ENCODE measurements at places on chromosomes 4 and X.

DNA sequence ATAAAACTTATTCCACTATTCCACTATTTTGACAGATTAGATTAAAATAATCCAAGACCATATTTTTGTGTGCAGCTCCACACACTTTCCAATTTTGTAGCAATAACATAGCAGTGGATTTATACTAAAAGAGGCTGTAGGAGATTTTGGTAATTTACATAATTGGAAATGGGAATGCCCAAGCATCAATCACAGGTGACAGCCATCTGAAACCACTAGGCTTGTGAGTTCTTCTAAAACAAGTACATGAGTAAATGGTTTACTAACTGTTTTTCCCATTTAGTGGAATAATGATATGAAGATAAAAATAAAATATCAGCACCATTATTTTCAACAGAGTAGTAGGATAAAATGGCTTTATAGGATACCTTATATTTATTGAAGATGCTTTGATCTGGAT, 4.4 kb downstream of the ANK2 start:
- DNase-seq, result no peak

- peak; percentile 64 for DNase-seq
Observed at GRCh38 chr4:145938618-145939440, at the start of gene ZNF827. TSS of gene ZNF827 (minus strand) at chr4:145938823. CDS start at chr4:145938407, 416 bp downstream.

DNA sequence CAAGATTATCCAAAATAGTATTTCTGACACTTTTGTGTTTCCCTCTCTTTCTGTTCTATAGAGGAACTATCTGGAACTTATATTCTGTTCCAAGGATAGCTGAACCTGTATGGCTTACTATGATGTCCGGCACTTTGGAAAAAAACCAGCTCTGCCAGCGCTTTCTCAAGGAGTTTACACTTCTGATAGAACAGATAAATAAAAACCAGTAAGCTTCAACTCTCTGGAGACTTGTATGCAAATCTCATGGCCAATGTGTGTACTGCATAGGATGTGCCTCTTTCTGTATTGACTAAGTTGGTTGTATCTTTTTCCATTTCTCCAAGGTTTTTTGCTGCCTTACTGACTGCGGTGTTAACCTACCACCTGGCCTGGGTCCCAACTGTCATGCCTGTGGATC, 92.5 kb downstream of the FNIP2 start:
- DNase-seq, result no peak

DNA sequence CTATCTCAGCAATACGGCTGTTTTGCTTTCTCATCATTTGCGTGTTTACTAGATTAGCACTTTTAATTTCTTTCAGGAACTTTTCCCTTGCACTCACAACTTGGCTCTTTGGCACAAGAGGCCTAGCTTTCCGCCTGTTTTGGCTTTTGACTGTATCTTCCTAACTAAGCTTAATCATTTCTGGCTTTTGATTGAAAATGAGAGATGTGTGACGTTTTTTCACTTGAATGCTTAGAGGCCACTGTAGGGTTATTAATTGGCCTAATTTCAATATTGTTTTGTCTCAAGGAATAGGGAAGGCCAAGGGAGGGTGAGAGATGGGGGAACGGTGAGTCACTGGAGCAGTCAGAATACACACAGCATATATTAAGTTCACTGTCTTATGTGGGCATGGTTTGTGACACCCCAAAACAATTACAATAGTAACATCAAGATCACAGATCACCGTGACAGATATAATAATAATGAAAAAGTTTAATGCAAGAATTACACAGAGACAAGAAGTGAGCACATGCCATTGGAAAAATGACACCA, 27.3 kb downstream of the MND1 start:
- no peak for DNase-seq

GRCh38 chr4:181597766-181598165, 645.4 kb upstream of the TENM3 start:
- DNase-seq, result no peak

- DNase-seq, result no peak
Observed at GRCh38 chr4:74896595-74896994, 36.3 kb upstream of the PARM1 start.

- DNase-seq, result no peak
Observed at GRCh38 chr4:138935-139334, 14.6 kb downstream of the ZNF718 start.

- DNase-seq, result no peak
Observed at GRCh38 chr4:82380344-82380743, 6.6 kb upstream of the HNRNPD start.

DNA sequence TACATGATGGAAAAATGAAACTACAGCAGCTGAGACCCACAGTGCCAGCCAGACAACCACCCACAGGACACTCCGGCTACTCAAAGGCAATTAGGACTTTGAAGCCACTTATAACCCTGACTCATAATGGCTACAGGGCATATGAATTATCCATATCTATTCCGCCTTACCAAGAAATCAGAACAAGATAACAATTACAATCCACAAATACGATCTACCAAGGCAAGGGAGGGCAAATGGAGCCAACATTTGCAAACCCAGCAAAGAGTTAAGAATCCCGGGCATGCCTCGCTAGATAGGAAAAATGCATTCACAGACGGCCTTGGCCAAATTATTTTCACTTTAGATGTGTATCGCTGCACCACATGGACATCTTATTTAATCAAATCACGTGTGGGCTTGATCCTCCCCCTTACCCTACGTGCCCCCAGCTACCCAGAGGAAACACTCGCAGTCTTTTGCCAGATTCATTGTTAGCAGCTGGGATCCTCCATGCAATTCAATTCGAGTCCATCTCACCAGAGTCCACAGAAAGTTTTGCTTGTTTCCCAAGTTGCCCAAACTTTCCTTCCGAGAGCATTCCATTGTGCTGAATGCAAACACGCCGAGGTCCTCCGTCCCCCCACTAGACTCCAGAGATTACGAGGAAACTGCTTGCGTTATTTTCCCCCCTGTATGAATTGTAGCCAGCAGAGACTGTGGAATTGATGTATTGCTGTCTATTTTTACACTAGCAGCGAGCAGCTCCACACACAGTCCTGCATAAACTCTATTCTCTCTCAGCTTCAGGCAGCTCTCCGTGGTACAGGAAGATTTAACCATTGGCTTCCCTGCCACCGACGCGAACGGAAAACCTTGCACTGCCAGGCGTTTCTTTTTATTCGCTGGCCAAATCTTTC, 1.2 kb downstream of the PPARGC1A start:
- no peak for DNase-seq

GRCh38 chr4:145099653-145100052, 1.5 kb downstream of the ABCE1 start:
- DNase-seq, result no peak

- no peak for DNase-seq
Observed at GRCh38 chr4:41797260-41797659, 48.7 kb upstream of the PHOX2B start.

DNA sequence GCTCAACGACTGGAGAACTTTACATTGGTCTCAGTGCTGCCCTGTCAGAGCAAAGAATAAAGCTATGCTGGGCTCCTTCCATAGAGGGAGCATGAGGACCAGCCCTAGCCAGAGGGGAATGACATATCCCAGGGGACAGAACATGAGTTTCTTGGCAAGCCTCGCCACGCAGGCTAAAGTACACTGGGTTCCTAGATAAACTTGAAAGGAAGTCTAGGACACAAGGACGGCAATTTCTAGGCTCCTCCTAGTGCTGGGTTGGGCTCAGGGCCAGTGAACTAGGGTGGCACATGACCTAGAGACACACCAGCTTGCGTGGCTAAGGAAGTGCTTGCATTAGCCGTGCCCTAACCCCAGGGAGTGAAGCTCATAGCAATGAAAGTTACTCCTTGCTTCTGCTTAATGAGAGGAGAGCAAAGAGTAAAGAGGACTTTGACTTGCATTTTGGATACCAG, 141.0 kb downstream of the MAB21L2 start:
- DNase-seq, result no peak

DNA sequence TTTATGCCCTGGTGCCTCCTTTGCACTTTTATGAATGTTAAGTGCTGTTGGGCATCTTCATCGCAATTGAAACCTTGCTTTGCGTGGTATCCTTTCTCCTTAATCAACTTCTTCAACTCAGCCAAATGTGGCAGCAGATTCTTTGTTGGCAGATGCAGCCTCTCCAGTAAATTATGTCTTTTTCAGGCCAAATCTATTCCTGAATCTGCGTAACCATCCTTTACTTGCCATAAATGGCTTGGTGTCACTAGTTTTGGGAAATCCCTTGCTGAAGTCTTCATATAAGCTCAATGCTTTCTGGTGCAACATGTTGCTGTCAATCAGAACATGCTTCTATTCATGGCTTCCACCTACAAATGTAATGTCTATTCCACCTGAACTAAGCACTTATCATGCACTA, 457.5 kb downstream of the FGF13 start:
- DNase-seq, result no peak

DNA sequence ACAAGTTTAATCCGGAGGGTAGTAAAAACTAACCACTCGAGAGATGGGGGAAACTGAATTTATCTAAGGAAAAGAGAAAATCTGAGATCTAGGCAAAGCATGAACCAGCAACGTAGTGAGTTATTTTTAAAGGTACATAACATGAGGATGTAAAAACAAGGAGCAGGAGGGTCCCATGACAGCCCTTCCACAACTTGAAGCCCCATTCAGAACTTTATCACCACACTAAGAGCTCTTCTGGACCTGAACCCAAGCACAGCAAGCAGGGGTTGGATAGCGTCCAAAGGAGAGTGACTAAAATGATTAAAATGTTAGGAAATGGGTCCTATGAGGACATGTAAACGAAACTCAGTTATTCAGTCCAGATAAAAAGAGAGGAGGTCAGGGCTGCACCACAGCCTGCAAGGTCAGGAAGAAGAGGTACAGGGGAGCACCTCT, 16.2 kb downstream of the SH3RF1 start:
- no peak for DNase-seq

GRCh38 chrX:23185951-23186350, 148.7 kb upstream of the PTCHD1 start:
- DNase-seq, result no peak

GRCh38 chr4:174697202-174697601, 131.8 kb downstream of the GLRA3 start:
- no peak for DNase-seq

- DNase-seq, result no peak
Observed at GRCh38 chr4:104022831-104023230, 303.0 kb upstream of the TACR3 start.

- no peak for DNase-seq
Observed at GRCh38 chrX:141185366-141185765, 8.4 kb upstream of the LDOC1 start.

GRCh38 chr4:88054229-88054628, 46.8 kb downstream of the PKD2 start:
- no peak for DNase-seq

- no peak for DNase-seq
Observed at GRCh38 chr4:156401371-156401770, 447.7 kb upstream of the CTSO start.

GRCh38 chrX:137067147-137067546, 33.4 kb upstream of the GPR101 start:
- no peak for DNase-seq

GRCh38 chr4:139214039-139214534, 37.1 kb upstream of the ELF2 start:
- no peak for DNase-seq

DNA sequence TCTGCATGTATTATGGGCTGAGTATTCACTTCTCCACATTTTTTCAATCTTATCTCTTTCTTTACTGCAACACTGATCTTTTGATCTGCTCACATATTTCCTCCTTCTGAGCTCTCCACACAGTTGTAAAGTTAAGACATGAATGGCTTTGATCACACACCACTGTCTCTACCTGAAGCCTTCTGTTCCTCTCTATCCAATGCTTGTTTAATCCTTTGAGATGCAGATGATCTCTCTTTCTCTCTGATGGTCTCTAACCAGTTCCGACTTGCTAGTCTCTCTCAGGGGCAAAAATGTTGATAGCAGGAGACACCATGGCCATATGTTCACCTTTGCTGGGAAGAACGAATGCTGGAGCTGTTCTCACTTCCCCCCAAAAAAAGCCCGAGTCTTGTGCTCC, 162.4 kb downstream of the UNC5C start:
- no peak for DNase-seq

DNA sequence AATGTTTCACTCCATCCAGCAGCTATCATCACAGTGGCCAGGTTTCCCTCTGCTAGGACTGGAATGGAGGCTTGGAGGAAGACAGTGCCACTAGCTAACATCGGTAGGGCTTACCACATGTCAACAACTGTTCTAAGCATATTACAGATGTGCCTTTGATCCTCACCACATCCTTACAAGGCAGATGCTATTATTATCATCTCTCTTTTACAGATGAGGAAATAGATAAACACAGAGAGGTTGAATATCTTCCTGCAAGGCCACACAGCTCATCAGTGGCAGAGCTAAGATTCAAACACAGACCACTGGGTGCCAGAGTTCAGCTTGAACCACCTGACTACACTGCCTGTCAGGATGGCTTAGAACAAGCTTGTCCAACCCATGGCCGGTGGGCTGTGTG, 47.4 kb downstream of the MAMLD1 start:
- no peak for DNase-seq

GRCh38 chr4:68326141-68326540, 23.7 kb downstream of the YTHDC1 start:
- no peak for DNase-seq

DNA sequence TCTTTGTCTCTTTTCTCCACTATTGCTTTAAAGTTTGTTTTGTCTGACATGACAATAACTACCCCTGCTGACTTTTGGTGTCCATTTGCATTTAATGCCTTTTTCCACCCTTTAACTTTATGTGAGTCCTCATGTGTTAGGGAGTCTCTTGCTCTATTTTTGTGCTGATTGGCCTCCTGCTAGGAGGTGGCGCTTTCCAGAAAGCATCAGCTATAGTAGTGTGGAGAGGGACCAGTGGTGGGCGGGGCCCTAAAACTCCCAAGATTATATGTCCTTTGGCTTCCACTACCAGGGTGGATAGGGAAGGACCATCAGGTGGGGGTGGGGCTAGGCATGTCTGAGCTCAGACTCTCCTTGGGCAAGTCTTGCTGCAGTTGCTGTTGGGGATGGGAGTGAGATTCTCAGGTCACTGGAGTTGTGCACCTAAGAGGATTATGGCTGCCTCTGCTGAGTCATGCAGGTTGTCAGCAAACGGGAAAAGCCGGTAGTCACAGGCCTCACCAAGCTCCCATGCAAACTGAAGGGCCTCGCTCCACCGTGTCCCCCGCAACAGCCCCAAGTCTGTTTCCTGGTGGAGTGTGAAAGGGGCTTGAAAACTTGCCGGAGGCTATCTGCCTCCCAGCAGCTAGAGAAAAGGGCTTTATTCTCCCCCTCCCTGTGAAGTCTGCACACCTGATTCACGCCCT, 156.3 kb downstream of the CPEB2 start:
- DNase-seq, result no peak

Data from NCI-H2081 (cell line).